D341Med (cell line): ENCODE measurements at places on chromosomes 4 and X.
A peak's percentile ranks its signal among the peaks of the same experiment; 100 is the strongest.

GRCh38 chr4:1547856-1548826 lies 136.0 kb downstream of the FAM53A start:
- DNase-seq = no peak

DNA sequence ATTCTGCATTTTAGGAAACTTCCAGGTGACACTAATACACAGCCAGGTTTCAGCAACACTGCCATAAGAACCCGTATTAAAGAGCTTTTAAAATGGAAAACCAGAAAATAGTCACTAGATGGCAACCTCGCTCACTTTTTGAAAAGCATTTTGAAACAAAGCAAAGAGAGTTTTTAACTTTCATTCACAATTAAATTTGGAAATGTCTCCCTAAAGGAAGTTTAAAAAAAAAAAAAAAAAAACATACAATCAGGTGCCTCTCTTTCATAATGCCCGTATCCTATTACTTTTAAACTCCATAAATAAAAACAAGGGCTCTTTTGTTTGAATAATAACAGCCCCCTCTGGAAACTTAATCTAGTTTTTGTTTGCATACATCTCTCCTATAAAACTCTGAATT lies 20.3 kb downstream of the MEPE start:
- DNase-seq = peak; percentile 40

DNA sequence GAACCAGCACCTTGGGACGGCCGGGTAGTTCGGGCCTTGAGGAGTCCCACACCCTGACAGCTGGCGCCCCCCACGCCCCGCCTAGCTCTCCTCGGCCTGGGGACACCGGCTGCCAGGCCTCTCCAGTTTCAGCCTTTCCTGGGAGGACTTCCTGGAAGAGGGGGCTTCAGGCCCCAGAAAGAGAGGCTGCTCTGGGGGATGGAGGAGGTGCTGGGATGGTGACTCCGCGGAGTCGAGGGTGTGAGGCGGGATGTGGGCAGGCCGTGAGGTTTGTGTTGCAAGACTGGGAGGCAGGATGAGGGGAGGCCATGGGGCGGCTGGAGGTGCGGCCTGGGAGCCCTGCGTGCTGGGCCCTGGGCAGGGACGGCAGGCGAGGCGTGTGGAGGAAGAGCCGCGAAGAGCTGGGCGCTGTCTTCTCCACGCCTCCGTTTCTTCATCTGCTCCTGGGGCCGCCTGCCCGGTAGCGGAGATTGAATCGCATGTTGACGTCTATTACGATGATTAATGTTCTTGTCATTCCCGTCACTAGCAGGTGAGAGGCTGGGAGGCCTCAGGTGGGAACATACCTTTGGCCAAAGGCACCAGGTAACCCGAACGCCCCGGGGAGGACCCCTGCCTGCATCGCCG lies 918 bp upstream of the FGFRL1 start:
- DNase-seq = no peak

GRCh38 chr4:33162122-33162521 lies 2442.0 kb downstream of the PCDH7 start:
- no peak for DNase-seq

- peak; percentile 38 for DNase-seq
Observed at GRCh38 chr4:145935253-145936141, 3.1 kb downstream of the ZNF827 start.

DNA sequence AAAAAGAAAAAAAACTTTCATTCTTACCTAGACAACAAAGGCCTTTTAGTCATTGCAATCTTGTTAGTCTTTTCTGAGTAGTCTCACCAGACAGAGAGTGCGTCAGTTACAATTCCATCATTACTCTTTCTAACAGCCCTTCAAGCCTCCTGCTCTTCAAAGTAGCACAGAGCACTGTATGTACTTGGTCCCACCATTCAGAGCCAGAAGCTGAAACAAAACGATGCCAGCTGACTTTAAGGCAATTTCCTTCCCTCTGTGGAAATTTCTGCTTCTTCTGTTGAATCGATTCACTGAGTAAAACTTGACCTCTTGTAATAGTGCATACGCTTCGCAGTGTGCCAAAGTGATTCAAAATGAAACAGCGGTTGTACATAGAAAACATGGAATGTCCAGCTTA lies 57.7 kb upstream of the TENM3 start:
- DNase-seq = no peak

DNA sequence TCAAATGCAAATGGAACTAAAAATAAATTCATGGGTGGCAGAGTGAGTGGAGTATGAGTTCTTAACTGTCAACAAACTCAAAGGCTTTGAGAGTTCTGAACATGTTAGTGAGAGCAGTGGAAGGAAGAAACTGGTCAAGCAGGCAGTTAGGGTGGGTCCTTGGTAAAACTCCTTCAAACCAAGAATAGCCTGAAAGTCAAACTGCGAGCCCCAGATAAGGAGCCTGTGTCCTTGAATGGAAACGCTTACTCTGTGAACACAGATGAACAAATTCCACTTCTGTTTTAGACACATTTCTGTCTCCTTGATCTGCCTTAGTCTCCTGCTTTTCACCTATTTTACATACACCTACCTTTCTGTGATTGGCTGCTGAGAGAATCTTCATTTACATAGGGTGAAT lies 129.4 kb upstream of the PCDH18 start:
- no peak for DNase-seq

DNA sequence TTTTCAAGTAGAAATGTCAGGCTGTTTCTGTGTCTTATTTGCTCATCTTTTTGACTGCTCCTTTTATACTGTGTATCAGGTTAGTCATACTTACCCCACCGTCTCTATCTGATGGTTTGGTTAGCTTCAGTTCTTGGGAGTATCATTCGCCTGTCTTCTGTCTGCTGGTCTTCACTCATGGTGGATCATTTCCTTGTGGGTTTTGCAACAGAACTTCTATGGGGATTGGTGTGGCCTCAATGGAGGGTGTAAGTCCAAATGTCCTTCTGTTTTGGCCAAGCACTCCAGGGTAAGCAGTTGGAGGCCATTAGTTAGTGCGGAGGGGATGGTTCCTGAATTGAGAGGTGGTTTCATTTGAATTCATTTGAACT lies 7.2 kb downstream of the ABCD1 start:
- no peak for DNase-seq

- no peak for DNase-seq
Observed at GRCh38 chr4:173919196-173919595, 364.3 kb downstream of the FBXO8 start.

DNA sequence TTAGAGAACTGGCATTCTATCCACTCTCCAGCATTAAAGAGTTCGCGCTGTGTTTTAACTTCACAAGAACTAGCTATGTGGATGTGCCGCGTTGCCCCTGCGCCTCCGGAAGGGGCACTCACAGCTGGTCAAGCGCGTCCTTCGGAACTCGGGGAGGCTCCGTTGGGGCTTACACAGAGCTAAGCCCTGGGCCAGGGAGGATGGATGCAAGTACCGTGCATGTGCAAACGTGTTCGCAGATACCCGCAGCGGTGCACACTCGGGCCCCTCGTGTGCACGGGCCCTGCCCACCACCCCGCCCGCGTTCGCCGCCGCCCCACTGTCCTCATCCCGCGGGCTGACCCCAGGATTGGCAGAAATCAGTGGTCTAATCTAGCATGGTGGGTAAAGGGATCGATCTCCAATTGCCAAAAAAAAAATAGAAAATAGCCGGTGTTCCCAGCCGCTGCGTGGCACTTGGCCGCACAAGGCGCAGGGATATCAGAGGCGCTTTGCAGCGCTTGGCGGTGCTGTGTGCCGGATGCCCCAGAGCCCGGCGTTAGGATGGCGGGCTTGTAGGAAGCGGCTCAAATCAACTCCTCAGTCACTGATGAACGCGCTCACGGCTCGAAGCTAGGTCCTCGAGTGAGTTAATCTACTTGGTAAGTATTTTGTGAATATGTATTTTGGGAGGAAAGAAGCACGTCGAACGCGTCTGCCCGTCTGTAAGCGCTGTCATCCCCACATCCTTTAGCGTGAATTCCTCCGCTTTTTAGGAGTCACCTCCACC lies 989 bp upstream of the PCDH10 start:
- DNase-seq = peak; percentile 70

DNA sequence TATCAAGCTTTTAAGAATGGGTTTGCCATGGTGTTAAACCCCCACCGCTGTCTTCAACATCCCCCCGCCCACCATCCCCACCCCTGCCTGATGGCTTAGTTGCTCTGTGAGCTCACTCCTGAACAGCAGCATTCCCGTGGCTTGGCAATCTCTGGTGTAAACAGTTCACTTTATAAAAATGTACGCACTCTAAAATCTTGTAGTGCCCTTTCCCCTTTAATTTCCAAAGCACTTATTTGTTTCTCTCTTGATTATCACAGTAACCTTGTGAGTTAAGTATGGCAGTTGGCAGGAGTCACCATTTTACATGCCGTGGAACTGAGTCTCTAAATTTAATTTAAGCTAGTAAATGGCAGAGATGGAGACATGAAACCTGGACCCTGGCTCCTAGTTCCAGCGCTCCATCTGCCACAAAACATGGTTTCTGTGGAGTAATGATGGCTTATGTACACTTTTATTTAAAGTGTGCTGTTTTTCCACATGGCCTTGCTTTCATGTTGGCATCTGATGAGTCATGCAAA lies 123.1 kb downstream of the AFF1 start:
- no peak for DNase-seq

- DNase-seq = no peak
Observed at GRCh38 chr4:186404562-186405134, 138.7 kb downstream of the F11 start.

- no peak for DNase-seq
Observed at GRCh38 chrX:129638917-129639316, 15.8 kb downstream of the APLN start.

GRCh38 chrX:68183612-68184214 lies 249.6 kb downstream of the OPHN1 start:
- peak; percentile 17 for DNase-seq

GRCh38 chrX:119692191-119693039 lies 553 bp downstream of the SEPTIN6 start:
- peak; percentile 64 for DNase-seq

DNA sequence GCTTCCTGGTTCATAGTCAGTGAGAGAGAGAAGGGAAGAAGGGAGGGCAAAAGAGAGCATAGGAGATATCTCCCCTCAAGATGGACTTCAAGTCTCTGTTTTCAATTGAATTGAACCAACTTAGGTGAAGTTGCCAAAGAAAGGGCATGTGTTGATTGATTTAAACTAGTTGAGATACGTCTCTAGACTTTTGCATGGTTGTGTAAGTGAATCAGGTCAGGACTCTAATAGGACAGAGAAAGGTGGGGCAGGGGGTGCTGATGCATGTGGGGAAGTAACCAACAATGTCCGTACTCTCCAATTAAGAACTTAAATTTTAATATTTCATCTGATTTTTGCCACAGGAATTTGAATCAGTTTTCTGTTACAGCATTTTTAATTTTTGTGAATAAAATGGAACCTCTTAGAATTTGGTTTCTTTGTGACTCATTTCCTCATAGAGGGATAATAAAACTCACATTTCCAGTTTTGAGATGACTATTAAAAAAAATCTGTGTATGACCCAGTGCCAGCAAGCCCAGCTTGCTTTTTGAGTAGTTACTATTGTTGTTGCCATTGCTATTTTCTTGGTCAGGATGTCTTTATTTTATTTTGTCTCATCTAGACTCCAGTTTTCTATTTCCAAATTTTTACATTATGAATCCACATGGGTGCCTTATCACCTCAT lies 37.3 kb downstream of the SLIT2 start:
- DNase-seq = no peak

DNA sequence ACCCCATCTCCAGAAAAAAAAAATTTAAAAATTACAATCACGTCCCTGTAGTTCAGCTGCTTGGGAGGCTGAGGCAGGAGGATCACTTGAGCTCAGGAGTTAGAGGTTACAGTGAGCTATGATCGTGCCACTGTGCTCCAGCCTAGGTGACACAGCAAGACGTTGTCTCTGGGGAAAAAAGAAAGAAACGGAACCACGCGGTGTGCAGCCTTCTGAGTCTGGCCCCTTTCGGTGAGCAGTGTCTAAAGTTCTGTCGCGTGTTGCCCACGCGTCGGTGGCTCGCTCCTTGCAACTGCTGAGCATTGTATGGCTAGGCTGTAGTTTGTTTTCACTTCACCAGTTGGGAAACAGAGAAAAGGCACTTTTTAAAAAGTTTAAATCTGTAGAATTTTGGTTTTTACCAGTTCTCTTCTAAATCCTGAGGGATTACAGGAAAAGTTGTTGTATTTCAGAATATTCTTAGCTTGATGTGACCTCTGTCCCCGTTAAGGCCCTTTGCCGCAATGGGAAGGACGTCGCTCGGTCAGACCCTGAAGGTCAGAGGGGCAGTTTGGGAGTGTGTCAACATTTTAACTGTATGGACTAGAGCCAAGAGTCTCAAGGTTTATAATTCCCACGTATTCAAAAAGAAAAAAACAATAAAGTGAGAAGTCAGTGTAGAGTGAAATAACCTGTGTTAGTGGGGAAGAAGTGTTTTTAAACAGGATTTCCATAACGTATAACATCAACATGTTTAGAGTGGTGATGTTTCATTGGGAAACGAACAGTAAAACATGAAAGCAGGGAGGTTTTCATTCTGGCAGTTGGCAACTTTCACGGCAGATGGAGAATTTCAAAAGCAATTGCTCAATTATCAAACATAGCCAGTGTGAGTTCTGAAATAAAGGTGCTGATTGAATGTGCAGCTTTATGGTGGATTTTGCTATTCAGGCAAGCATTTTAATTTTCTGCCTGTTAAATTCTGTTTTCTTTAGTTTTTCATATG lies 45.8 kb upstream of the MSANTD1 start:
- no peak for DNase-seq

DNA sequence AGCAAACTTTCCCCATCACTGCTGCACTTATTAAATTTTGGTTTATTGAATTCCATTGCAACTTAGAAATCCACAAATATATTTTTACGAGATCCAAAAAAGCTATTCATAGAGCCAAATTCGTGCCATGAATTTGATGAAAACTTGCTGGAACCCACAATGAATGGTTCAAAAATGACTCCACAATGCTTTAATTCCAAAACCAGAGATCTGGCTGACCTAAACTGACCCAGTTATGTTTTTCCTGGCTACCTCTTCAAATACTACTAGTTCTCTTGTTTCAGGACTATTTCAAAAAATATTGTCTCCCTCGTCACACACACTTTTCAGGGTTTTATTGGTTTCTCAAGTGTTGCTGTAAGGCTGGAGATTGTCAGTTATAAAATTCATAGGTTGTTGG lies 474.8 kb downstream of the PDGFC start:
- DNase-seq = no peak

- DNase-seq = no peak
Observed at GRCh38 chr4:96056346-96056934, 216.5 kb downstream of the PDHA2 start.

DNA sequence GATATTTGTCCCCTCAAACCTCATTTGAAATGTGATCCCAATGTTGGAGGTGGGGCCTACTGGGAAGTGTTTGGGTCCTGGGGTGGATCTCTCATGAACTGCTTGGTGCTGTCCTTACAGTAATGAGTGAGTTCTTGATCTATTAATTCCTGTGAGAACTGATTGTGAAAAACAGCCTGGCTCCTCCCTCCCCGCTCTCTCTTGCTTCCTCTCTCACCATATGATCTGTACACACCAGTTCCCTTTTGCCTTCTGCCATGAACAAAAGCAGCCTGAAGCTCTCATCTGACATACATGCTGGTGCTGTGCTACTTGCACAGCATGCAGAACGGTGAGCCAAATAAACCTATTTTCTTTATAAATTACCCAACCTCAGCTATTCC lies 11.2 kb upstream of the YIPF7 start:
- no peak for DNase-seq
